ENCODE measurements at places on chromosomes 6 and 20.

DNA sequence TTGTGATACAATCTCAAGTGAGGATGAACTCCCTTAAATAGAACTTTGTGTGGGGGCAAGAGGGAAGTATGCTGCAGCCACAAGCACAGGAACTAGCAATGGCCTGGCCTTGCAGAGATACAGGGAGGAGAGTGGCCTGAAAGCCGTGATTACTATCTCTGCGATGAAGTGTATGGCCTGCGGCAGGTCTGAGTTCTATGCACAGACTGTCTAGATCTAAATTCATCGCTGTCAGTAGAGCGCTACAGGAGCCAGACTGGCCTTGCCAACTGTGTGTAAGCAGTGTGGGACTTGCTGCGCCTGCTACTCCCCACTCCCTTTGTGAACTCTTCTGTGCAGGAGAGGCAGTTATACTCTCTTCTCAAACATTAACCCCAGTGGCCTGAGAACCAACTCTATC, 997.0 kb downstream of the GRIK2 start:
- no peak for DNase-seq

DNA sequence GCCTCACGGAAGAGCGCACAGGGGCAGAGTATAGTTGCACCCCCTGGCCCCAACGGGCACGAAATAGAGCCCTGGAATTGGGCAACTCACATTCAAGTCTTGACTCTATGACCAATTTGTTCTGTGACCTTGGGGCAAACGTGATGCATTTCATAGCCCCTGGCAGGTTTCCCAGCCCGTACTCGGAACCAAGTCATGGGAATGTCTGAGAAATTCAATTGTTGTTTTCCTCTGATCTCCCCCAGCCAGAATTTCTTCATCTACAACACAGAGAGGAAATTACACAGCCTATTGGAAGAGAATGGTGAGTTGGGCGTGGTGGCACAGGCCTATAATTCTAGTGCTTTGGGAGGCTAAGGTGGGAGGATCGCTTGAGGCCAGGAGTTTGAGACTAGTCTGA, 322.3 kb upstream of the SULF2 start:
- no peak for DNase-seq

- no peak for DNase-seq
Measured at GRCh38 chr6:134115715-134116074, 63.3 kb upstream of the SLC2A12 start.

DNA sequence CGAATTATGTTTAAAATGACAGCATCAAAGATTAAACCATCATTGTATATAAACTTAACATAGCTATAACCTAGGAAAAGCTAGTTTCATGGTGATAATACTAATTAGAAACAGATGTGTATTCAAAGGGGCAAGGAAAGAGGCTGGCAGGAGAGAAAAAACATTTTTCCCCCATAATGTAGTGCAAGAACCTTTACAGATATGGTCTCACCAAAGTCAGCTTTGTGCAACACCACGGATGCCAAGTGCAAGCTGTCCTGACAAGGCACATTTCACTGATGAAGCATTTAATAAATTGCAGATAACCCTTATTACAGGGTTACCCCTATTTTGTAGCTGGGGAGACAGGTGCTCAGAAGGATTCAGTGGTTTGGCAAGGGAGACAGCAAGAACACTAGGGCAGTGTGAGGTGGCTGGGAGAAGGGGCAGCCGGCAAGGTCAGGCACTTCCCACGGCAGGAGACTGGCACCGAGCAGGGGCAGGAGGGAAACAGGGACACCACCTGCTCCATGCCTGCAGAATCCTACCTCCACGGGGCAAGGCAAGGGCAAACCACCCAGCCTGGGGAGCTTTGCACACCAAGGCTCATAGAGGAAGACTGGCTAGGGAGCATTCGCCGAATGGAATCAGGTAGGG, 6.5 kb downstream of the RPS6KA2 start:
- no peak for DNase-seq

DNA sequence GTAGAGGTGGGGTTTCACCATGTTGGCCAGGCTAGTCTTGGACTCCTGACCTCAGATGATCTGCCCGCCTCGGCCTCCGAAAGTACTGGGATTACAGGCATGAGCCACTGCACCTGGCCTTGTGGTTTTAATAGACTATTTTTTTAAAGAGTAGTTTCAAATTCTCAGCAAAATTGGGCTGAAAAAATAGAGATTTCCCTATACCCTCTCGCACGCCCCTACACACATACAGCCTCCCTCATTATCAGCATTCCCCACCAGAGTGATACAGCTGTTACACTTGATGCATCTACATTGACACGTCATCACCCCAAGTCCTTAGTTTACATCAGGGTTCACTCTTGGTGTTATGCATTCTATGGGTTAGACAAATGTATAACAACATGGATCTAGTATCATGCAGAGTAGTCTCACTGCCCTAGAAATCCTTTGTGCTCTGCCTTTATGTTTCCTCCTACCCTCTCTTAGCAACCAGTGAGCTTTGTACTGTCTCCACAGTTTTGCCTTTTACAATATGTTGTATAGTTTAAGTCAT, 103.6 kb downstream of the CDYL start:
- no peak for DNase-seq

GRCh38 chr20:13012886-13013285, 4.1 kb downstream of the SPTLC3 start:
- DNase-seq: no peak

DNA sequence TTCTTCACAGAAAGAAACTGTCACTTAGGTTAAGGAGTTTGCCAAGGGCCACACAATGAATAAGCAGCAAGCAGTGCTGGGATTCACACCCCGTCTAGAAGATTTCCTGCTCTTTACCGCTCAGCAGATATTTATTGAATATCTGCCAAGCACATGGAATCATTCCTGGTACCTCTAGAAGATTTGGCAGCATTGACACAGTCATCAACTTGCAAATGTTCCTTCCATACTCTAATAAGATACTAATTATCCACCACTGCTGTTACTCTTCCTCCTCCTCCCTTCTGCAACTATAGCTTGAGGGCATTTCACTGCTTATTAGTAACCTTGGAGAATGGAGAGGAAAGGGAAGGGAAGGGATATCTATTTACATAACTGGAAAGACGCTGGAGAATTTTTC, 13.0 kb downstream of the MOXD1 start:
- no peak for DNase-seq

- no peak for DNase-seq
Measured at GRCh38 chr20:64229507-64230061, 26.0 kb upstream of the PCMTD2 start.

DNA sequence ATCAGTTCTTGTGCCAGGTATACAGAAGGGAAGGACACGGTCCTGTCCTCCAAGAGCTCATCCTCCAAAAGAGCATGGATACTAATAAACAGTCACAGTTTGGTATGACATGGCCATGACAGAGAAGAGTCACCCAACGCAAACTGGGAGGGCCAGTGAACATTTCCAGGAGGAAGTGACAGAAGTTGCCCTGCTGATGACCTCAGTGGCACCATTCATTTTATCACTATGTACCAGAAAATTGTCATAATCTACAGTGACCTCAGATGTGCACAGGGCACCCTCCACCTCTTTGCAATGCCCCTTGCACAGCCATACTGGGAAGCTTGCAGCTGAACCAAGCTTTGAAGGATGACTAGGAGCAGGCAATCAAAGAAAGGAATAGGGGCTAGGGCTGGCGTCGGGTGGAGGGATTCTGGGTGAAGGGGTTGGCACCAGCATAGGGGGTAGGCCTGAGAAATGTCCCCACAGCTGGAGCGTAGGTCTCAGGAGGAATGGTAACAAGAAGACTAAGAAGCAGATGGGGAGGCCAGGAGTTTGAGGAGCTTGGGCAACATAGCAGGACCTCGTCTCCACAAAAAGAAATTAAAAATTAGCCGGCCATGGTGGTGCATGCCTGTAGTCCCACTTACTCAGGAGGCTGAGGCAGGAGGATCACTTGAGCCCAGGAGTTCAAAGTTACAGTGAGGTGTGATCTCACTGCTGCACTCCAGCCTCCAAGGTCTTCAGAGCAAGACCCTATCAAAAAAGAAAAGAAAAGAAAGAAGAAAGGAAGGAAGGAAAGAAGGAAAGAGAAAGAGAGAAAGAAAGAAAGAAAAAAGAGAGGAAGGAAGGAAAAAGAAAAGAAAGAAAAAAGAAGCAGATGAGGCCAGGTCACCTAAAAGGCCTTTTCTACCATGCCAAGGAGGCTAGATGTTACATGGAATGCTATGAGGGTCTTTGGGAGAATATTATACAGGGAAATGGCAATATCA, 65.3 kb upstream of the SNX9 start:
- no peak for DNase-seq

- DNase-seq: no peak
Measured at GRCh38 chr6:44036699-44037101, 90.6 kb downstream of the MRPL14 start.

DNA sequence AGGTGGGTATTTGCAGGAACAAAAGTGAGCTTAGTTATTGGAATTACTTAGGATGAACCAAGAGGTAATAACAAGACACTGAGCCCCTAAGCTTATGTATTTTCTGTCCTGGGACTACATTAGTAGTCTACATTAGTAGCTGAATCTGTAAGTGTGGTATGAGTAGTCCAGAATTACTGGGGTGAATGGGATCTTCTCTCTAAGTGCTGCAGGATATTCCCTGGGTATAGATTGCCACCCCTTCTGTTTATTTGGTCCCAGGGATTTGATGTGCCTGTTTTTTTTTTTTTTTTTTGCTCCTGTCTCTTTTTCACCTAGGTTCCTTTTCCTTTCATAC, 5.9 kb downstream of the CD2AP start:
- no peak for DNase-seq

- DNase-seq: no peak
Measured at GRCh38 chr20:53699906-53700305, 106.3 kb upstream of the ZNF217 start.

GRCh38 chr6:115456848-115457247, 603.8 kb downstream of the FRK start:
- no peak for DNase-seq

DNA sequence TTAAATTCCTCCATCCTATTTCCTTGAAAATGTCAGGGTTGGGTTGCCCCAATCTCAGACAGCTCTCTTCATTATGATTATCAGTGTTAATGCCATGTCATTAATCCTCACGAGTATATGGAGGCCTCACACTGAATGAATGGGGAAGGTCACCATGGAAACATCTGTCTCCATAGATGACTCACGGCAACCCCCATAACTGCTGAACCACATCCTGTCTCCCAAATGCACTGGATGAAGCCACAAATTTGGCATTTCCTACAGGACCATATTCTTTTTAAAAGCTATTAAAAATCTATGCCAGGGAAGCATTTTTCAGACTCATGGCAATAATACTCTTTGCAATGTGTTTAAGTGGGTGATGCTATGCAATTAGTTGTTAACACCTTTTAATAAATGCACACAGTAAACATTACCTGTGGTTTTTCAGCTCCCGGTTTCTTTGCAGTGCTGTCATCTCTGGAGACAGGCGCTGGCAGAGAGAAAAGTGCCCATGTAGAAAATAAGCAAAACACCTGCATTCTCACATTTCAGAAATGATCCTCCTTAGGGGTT, 80.1 kb upstream of the PTPRK start:
- no peak for DNase-seq

- no peak for DNase-seq
Measured at GRCh38 chr6:64782877-64783276, 924.1 kb downstream of the EYS start.

DNA sequence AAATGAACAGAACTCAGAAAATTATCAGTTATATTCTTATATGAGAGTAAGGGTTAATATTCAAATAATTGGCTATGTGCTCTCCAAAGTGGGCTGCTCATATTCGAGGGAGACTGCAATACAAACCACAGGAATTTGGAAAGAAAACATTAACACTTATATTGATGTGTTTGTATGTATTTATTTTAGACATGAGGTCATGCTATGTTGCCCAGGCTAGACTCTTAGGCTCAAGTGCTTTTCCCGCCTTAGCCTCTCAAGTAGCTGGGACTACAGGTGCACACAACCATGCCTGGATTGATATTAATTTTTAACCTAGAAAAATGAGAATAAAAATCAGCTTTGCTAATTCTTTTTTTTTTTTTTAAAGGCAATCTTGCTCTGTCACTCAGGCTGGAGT, 35.0 kb downstream of the BTBD9 start:
- DNase-seq: no peak

DNA sequence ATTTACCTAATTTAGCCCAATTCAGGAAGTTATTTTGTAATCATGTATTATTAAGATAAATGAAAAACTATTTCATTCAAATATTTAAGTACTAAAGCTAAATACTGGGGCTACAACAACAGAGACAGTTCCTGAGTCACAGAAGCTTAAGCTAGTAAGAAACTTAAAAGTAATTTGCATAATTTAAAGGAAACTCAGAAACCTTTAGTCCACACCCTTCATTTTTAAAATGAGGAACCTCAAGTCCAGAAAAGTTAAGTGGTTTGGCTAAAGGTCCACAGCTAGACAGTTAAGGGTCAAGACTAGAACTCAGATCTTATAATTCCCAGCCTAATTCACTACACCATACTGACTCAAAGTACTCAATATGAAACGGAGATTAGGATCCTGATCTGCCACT, 7.2 kb downstream of the LMBRD1 start:
- DNase-seq: no peak

- DNase-seq: no peak
Measured at GRCh38 chr20:36477475-36477874, 63.8 kb upstream of the MYL9 start.

GRCh38 chr6:142356201-142356883, 54.5 kb downstream of the ADGRG6 start:
- DNase-seq: no peak

DNA sequence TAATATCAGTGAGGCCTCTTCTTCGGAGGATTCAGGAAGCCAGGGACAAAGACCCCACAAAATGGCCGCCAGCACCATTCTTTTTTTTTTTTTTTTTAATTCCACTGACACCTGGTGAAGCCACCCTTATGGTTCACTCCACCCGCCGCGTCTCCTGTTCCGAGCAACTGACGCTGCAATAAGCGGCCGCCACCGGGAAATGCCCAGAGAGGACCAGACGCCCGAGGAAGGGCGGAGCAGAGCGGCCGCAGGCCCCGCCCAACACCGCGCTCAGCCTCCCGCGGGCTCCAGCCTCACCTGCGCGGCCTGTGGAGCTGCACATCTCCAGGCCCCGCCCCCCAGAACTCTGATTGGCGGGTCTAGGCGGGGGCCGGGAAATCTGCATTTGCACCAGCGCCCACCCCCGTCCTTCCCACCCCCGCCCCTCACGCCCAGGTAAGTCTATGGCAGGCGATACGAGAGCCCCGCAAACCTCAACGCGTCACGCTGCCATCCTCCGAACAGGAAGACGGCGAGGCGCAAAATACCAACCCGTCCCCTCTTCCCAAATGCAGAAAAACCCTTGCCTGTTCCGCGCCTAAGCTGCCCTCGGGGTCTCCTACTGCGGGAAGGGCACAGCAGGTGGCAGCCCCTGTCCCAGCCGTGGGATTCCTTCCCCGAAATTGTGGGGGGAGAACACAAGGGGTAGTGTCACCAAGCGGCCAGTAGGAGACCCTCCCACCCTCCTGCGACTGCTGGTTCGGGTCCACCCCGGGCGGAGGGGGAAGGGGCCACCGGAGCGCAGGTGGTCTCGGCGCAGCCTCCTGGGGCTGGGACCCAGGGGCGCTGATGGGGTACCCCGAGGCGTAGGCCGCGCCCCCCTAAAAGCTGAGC, 960 bp downstream of the ATP9A start:
- peak; percentile 80 for DNase-seq

- DNase-seq: no peak
Measured at GRCh38 chr6:43434001-43434840, 6.9 kb downstream of the ABCC10 start.

Data from ecto neural progenitor cell (in vitro differentiated cells).